ENCODE measurements at places on chromosomes 6 and 20.

DNA sequence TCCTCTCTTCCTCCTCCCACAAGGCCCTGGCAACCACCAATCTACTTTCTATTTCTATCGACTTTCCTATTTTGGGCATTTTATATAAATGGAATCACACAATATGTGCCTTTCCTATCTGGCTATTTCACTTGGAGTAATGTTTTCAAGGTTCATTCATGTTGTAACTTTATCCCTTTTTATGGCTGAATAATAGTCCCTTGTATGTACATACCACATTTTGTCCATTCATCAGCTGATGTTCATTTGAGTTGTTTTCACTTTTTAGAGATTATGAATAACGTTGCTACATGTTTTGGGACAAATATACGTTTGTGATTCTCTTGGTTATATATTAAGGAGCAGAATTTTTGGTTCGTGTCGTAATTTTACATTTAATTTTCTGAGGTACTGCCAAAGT, 33.9 kb downstream of the SCGN start:
- DNase-seq = no peak

DNA sequence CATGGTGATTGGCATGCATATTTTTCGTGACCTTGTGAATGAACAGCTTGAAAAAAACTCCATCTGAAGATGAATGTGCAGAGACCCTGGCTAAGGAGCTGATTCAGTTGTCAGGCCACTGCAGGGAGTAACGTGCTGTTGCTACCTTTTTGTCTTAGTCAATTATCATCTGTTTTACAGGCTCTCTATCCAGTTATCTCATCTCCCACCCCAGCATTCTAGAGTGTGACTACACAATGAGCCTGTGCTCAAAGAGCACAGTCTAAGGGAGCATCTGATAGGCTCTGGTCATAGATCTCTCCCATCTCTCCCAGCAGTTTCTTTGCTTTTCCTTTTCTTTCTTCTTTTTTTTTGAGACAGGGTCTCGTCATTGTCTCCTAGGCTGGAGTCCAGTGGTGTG, 45.5 kb downstream of the NDRG3 start:
- DNase-seq = no peak

DNA sequence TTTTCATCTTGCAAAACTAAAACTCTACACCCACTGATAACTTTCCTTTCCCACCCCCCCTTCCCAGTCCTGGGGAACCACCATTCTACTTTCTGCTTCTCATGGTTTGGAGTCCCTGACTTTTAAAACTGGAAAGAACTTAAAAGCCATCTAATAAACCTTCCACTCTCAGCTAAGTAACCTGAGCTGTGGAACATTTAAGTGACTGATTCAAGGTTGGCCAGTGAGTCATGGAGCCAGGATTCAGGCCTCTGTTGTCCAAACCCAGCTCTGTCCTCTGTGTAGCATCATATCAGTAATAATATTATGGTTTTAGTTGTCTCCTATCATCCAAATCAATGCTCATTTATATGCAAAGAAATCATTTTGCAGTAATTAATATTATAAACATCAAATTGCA, 176.0 kb upstream of the NT5E start:
- no peak for DNase-seq

DNA sequence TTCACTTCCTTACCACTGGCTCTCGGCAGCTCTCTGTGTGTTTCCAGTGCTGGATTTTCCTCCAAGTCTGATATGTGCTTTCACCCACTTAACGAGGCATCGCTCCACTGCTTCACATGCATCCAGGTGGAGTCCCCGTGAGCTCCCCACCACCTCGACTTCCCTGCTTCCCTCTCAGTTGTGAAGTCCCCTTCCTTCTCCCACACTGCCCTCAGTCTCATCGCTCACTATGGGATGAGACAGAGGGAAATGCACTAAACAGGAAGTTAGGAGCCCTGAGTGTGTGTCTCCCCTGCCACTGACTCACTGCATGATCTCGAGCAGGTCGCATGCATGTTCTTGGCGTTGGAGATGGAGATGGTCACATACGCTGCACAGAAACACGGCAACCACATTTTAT, 84.0 kb downstream of the MTHFD1L start:
- DNase-seq = no peak

DNA sequence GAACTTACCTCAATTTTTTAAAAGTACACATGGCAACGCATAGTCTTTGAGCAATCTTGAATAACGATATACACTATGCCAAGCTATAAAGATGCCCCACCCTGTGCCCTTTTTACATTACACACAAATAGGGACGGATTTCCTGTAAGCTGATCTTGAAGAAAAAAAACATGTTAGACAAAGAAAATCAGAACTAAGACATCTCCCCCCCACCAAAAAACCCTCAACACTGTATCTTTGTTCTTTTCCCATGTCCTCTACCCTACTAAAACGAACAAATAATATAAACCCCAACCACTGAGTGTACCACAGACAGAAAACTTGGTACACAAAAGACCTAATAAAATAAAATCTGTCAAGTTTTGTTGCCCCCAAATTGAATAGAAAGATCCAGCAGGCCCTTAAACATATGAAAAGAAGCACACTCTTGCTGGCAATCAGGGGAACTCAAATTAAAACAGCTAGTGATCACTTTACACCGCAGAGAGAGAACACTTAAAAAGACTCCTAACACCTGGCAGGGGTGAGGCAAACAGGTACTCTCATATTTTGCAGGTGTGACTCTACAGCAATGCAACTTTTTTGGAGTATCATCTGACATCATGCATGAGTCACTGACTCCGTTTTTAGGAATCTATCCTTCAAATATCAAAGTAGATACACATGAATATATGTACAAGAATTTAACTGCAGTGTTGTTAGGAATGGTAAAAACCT, 29.6 kb downstream of the BACH2 start:
- no peak for DNase-seq

DNA sequence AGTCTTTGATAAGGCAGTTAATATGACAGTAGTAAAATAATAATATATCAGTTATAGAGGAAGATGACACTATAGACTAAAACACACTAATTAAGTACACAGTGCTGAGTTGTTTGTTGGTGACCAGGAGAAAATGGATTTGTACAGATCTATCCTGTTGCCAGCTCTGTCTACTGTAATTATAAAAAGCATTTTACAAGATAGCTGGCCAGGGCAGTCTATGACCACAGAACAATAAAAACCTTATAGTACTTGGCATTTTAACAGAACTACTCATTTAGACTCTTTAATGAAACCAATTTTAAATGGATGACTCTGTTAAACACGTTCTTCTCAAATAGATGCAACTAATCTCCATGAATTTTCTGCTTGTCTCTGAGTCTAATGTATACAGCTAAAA, 367.5 kb downstream of the BTBD9 start:
- no peak for DNase-seq

- DNase-seq = no peak
Observed at GRCh38 chr20:17875981-17876385, 92.6 kb downstream of the SNX5 start.

GRCh38 chr6:165850434-165851019, 187.5 kb upstream of the PDE10A start:
- peak; percentile 48 for DNase-seq

- no peak for DNase-seq
Observed at GRCh38 chr6:126300735-126301134, 39.2 kb upstream of the CENPW start.

DNA sequence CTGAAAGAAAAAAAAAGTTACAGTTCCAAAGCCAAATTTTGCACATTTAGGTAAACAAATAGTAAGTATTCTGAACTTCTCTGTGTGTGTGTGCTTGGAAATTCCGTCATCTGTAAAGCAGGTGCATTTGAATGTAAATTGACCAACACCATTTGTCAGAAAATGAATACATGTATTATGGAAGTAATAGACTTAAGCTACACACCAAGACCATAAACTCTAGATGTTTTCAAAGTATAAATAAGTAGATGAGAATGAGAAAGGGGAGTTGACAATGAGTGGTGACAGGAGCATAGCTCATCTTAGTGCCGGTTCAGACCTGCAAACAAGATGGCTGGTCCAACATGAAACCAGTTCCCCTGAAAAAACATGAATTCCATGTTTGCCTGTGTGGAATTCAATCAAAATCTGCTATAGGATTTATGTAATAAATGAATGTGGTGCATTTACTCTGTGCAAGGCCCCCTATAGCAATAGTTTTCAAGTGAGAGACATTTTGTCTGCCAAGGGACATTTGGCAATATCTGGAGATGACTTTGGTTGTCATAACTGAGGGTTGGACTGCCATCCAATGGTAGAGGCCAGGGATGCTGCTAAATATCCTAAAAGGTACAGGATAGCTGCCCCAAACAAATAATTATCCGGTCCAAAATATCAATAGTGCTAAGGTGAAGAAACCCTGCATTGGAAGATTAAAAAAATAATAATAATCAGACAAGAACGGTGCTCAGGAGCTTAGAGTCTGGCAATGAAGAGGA, 11.0 kb upstream of the FILIP1 start:
- DNase-seq = no peak

GRCh38 chr20:32457479-32457986, 99.4 kb downstream of the ASXL1 start:
- peak; percentile 93 for DNase-seq

GRCh38 chr6:44477293-44477894, 89.9 kb downstream of the CDC5L start:
- DNase-seq = no peak

DNA sequence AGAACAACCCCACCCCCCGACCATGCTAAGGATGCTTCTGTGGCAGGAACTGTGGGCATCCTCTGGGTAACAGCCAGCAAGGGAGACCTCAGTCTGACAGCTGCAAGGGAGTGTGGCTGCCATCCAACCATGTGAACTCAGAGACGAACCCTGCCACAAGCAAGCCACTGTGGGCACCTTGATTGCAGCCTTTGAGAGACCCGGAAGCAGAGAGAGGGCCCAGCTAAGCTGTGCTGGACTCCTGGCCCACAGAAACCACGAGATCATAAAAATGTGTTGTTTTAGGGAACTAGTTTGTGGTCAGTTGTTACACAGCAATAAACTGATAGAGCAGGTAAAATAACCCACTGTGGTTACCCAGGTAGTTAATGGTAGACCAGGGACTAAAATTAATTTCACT, 414.6 kb downstream of the CDH26 start:
- DNase-seq = no peak

DNA sequence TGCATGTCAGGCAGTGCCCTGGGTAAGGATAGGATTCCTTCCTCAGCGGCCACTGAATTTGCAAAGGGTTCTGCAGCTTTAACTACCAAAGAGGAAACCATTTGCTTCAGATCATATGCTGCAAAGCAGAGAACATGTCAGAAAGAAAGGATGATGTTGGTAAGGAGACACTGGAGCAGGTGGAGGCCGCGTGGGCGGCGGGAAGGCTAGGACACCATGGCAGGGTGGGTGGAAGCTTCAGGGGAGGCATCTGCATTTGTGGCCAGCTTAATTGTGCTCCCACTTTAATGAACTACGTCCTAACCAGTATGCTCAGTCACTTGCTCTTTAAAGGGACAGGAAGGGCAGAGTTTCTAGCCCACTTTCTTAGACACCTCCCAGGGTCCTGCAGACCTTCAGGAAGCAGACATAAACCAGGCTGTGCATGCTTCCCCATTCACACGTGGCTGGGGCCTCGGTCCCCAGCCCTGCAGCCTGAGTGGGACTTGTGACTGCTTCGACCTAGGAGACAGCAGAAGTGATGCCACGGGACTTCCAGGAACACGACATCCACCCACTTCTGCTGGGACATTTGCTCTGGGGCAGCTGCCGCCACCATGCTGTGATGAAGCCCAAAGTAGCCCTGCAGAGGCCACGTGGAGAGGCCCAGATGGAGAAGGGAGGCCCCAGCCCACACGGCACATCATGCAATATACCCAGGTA, 76.1 kb downstream of the GINS1 start:
- no peak for DNase-seq

GRCh38 chr20:63830841-63831588, at the start of gene ZBTB46:
Gene ZBTB46 (minus strand): TSS chr20:63831264. CDS start chr20:63790757, 40,507 bp downstream.
- DNase-seq = peak; percentile 17

GRCh38 chr6:7142918-7143475, 35.2 kb downstream of the RREB1 start:
- DNase-seq = no peak

GRCh38 chr6:62236784-62237183, 49.2 kb downstream of the KHDRBS2 start:
- DNase-seq = no peak

- DNase-seq = no peak
Observed at GRCh38 chr6:169938262-169938701, 186.9 kb downstream of the ERMARD start.

DNA sequence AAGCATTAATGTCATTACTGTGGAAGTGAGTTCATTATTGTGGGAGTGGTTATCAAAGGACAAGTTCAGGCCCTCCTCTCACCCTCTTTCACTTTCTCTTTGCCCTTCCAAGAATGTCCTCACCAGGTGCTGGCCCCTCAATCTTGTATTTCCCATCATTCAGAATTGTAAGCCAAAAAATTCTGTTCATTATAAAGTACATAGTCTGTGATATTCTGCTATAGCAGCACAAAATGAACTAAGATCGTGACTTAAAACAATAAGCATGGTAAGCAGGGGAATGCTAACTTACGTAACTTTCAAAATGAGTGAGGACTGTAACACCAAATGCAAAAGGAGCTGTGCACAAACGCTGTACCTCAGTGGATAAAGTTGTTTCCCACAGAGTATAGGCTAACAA, 515.7 kb upstream of the BTBD3 start:
- DNase-seq = no peak

- no peak for DNase-seq
Observed at GRCh38 chr20:50717974-50718761, 13.2 kb upstream of the PARD6B start.

DNA sequence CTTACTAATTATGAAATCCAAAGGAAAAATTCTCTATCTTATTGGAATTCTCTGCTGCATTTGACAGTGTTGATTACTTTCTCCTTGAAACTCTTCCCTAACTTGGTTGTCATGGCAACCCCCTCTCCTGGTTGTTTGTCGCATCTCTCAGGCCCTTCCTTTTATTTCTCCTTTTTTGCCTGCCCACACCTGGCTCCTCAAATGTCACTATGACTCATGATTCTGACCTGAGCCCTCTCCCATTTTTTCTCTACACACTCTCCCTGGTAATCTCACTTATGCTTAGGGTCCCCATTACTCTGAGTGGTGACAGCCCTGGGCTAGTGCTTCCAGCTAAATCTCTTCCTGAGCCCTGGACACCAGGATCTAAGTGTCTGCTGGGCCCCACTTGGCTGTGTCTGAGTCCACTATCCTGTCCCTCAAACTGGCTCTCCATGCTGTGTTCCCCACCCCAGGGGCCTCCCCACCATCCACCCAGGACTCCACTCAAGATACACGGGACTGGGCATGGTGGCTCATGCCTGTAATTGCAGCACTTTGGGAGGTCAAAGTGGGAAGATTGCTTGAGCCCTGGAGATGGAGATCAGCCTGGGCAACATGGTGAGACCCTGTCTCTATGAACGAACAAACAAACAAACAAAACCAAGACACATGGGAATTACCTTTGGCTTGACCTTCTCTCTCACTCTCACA, 16.5 kb upstream of the NNAT start:
- DNase-seq = no peak

GRCh38 chr6:26241033-26241895, 123.7 kb upstream of the BTN3A2 start:
- DNase-seq = no peak

DNA sequence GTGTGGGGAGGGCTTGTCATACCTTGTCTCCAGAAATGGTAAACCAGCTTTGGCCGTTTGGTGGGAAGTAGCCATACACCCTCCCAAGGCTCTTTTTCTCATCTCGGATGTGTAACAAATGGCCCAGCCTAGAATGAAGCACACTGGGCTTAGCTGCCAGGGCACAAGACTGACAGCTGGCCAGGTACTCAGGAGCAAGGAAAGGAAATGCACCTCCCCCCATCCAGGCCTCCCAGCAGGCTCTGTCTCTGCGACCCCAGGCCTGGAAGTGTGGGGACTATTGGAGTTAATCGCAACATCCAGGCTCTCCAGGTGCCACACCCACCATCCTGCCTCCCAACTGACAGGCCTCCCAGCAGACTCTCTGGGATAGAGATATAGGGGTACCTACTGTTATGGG, 43.0 kb downstream of the MRS2 start:
- no peak for DNase-seq

Measured in substantia nigra (tissue), 51 donors.